ENCODE measurements at places on chromosomes 12 and 14.

GRCh38 chr12:30719060-30719459 is 23.4 kb upstream of the IPO8 start:
- DNase-seq: peak; percentile 88

GRCh38 chr14:24300326-24300980 is 803 bp downstream of the NOP9 start:
- no peak for DNase-seq

DNA sequence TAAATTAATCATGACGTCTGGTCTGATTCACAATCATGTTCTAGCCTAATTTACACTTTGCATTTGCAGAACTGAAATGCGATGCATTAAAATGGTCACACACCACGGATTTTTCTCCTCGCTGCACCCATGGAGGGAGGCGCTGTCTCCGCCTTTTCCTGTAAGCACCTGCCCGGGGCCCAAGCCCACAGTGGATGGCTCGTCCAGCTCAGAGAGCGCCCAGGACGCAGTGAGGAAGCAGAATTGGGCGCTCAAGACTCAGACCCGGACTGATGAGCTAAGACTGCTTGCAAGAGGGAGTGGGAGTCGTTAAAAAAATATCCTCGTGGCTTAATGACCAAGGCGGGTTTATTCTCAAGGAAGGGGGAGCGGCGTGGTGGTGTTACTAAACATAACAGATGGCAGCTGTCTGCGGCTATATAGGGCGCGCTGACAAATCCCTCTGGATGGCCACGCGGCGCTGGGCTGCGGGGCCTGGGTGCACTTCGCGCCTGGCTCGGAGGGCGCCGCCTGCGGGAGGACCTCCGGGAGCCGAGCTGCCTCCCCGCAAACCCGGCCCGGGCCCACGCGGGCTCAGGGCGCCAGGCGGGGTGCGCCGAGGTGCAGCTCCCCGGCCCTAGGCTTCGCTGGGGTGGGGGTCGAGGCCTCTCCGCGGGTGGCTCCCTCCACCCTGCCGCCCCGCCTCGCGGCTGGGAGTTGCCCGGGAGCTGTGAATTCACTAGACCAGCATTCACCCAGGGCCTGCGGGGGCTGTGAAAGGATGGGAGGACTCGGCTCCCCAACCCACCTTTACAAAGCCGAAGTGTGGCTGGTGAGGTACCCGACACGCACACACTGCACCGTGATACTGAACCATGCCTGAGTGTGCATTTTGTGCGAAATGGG is 78.7 kb downstream of the PPM1A start:
- peak; percentile 22 for DNase-seq

GRCh38 chr12:119071638-119072231 is 90.4 kb downstream of the SRRM4 start:
- DNase-seq: no peak

DNA sequence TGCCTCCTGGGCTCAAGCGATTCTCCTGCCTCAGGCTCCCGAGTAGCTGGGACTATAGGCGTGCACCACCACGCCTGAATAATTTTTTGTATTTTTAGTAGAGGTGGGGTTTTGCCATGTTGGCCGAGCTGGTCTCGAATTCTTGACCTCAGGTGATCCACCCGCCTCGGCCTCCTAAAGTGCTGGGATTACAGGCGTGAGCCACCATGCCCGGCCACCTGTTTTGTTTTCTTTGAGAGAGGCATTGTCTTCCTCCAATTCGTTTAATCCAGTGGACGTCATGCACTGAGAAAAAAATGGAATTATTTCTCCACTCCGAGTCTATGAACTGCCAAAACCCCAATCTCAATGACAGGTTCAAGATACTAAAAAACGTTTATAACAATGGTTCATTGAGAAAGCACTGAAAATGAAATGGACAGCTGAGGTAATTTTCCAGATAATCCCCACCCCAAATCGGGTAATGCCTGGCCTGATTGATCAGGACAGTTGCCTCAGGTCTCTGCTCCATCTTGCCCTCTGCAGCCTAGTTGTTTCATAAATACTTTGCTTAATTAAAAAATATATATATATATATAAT is 132.7 kb upstream of the PARP11 start:
- no peak for DNase-seq

GRCh38 chr14:104085032-104085888 is at the start of gene ASPG:
Gene ASPG, plus strand, starts transcription at chr14:104085700. Its CDS starts 71 bp downstream, at chr14:104085771.
- DNase-seq: no peak

DNA sequence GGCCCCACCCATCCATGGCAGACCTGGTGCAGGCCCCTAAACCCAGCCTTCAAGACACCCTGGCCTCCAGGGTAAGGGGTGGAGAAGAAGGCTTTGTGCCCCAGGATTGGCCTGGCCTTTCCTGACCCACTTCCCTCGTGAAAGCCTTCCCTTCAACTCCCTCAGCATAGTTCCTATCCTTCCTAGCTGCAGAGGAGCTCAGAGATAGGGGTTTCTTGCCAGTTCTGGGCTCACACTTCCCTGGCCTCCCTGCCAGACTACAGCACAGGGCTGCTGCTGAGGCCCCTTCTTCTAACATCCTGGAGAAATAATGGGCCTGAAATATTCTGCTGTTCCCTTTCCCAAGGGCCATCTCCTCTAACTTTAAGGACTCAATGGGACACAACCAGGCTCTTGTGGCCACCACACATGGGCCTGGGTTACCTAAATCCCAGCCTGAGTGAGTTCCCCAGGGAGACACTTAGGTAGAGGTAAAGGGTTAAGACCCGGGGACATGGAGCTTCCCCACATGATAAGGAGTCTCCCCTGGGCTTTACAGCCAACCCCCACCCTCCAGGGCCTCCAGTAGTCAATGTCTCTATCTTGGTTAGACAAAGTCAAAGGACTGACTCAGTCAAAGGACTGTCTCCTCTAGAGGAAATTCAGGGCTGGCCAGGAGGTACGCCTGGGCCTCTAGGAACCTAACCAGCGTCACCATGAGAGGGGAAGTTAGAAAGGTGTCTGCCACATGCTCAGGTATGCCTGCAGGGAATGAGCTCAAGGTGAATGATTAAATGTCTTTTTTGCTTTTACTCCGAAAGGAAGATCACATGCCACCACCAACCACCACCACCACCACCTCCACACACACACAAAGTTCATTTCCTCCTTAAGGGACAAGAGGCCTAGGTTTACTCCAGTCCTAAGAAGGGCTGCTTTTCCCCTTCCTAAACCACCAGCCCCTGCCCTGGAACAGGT is 7.1 kb downstream of the ZFP36L1 start:
- DNase-seq: peak; percentile 53

DNA sequence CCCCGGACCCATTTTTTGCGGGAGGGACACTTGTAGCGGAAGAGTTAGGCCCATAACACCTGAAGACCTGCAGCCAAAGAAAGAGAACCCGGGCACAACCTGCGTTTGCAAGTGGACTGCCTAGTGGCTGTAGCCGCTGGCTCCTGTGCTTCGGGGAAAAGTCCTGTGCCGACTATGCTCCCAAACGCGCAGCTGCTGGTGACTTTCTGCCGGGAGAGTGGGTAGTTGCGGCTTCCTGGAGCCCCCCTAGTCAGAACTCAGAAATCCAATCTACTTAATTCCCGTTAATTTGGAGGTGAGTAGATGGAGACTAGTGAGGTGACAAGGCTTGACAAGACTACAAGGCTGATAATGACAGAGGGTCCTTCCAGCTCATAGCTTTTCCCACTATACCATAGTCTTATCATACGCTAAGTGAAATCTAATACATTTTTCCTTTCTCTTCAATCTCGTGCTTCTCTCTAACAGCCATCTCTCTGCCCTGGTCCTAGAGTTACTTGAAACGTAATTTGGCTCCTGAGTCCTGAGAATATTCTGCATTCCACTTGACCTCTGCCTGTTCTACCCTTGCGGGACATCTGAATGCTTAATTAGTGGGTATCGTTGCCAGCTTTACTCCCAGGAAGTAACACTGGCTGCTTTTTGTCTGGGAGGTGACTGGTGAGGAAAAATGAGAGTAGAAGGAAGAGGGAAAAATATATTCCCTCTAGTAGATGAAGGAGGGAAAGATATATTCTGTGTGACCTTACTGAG is 556 bp downstream of the MTHFD1 start:
- peak; percentile 50 for DNase-seq

DNA sequence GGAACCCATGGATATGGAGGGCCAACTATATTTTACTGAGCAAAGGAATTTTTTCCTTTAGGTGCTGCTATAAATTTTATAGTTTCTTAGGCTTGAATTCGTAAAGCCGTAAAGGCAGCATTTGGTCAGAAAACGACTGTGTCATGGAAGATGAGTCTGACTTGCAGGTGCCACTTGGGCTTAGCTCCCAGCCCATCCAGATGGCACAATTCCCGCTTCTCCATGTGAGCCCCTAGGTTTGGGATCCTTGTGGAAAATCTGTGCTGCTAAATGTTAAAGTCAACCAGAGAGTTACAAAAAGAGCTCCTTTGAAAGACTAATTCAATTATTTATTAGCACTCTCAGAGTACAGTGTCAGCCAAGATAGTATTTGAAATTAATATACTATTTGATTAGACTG is 120.1 kb upstream of the NPAS3 start:
- DNase-seq: no peak

- no peak for DNase-seq
These were observed 997.8 kb downstream of the NRXN3 start for GRCh38 chr14:79167957-79168356.

- DNase-seq: peak; percentile 58
These were observed 6.3 kb upstream of the NFE2 start for GRCh38 chr12:54306925-54307741.

GRCh38 chr14:105316577-105316941 is 2.0 kb downstream of the PACS2 start:
- no peak for DNase-seq

- peak; percentile 61 for DNase-seq
These were observed 129.0 kb upstream of the BCL2L14 start for GRCh38 chr12:11941606-11942337.

DNA sequence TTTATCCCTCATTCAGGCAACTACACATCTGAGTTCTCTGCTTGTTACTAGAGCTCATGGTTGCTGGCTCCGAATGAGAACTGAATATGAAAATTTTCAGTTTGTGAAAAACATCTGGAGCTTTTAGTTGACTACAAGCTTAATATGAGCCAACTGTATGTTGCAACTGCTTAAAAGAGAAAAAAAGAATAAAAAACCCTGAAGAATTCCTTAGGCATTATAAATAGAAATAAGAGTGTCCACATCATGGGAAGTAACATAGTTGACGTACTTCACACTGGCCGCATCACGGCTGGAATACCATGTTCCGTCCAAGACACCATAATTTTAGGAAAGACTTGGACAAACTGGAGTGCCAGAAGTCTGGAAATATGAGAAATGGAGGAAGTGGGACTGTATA is 57.9 kb downstream of the PDE3A start:
- no peak for DNase-seq

GRCh38 chr12:50620109-50620977 is 115.6 kb downstream of the DIP2B start:
- peak; percentile 89 for DNase-seq

DNA sequence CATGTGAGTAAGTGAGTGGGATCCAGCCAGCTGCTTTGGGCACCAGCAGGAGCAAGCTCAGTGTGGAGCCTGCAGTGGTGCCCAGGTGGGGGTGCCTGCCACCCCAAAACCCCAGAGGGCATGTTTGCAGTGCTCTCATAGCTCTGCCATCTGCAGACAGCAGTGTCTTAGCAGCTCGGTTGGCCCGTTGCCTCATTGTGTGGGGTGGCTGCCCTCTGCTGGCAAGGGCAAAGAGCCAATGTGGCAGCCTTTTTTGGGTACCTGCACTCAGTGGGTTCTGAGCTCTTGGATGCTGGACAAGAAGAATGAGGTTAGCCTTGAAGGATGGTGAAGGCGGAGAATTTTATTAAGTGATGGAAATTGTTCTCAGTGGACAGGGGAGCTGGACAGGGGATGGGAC is 52.3 kb downstream of the NEUROD4 start:
- DNase-seq: peak; percentile 43
